Activated T-helper 1 cell treated with anti-CD3 and anti-CD28 coated beads, Interleukin-12 subunit alpha, Interleukin-12 subunit beta, Interleukin-2, Interleukin-4 antibody, amounts not matched to agents 30 ng/mL and 10 ng/mL and 1 ng/mL, durations not matched to agents 14 hours and 24 hours and 36 hours (primary cell): ENCODE measurements at places on chromosomes 7 and 10. TPM values are rescaled to one million over a fixed set of nuclear protein-coding genes. Genes with fewer than 3 reads are reported as not detected.

The TMEM213 gene
- 0.08 TPM in 1 of 2 replicates, not detected in the other for total RNA-seq

The GARIN1A gene
- total RNA-seq: 0.73 and 1.0 TPM in 2 replicates

The PTF1A gene
- total RNA-seq: not detected in 2 replicates

The CRYGN gene
- 0.22 TPM in 1 of 2 replicates, not detected in the other for total RNA-seq

The HOGA1 gene
- total RNA-seq: not detected in 2 replicates

The C10orf105 gene
- 0.18 and 0.32 TPM in 2 replicates for total RNA-seq

The PPP1R17 gene
- not detected in 2 replicates for total RNA-seq

The AKR1C4 gene
- total RNA-seq: not detected in 2 replicates

The EPHA1 gene
- total RNA-seq: not detected in 2 replicates

The PIK3CG gene
- total RNA-seq: 38.7 and 39.3 TPM in 2 replicates

DNA sequence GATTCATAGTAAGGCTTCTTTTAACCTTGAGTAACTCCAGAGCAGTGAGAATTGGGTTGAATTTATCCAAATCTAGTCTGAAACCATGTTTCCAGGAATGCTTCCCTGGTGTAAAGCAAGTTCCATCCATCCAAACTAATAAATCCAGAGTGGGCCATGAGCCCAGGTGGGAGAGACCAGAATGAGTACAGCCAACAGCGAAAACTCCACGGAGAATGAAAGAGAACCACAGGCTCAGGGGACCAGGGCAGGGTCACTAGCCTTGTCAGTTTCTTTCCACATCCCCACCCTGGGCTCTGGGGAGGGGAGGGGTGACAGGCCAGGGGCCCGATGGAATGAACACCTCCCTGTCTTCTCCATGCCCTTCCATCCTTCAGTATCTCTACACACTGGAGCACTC, 180.1 kb downstream of the NEURL1 start:
- no peak overlapping the region for H3K27ac ChIP-seq
- peaks cover 19% of the 10 kb centered on the region for H3K4me1 ChIP-seq
- no peak overlapping the region for H3K4me3 ChIP-seq
- DNase-seq: no peak
- H3K36me3 ChIP-seq: no peaks in the 10 kb centered on the region
- no peaks in the 10 kb centered on the region for H3K27me3 ChIP-seq

- H3K27me3 ChIP-seq: no peaks in the 10 kb centered on the region
- no peaks in the 10 kb centered on the region for H3K4me1 ChIP-seq
- no peak overlapping the region for H3K4me3 ChIP-seq
- DNase-seq: peak; percentile 43
- H3K27ac ChIP-seq: no peak overlapping the region
These were observed 22.3 kb downstream of the IMPDH1 start for GRCh38 chr7:128387216-128388144.

DNA sequence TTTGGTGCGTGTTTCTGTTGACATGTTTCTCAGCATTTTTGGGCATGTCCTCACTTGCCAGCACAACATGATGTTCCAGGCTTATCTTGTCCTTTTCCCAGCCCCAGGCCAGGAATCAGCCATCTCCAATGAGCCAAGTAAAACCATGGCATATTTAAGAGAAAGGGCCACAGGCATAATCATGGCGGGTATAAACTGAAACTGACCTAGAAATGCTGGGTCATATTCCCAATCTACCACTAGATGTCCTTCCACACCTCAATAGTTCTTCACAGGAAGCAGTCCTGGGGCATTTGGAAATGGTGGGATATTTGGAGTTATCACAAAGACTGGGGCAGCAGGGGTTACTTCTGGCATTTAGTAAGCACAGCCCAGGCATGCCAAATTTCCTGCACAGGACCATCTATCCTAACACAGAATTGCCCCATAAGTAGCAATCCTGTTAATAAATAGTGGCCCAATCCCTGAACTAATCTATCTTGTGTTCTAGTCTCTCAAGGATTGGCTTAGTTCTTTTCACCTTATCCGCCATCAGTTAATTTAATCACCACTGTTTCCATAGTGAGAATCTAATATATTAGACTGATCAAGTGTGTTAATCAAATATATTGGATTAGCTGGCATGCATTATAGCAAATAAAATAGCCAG, 101.6 kb downstream of the NPSR1 start:
- H3K27me3 ChIP-seq: no peaks in the 10 kb centered on the region
- H3K4me1 ChIP-seq: no peaks in the 10 kb centered on the region
- no peak overlapping the region for H3K4me3 ChIP-seq
- H3K36me3 ChIP-seq: no peaks in the 10 kb centered on the region
- no peak overlapping the region for H3K27ac ChIP-seq
- DNase-seq: no peak

DNA sequence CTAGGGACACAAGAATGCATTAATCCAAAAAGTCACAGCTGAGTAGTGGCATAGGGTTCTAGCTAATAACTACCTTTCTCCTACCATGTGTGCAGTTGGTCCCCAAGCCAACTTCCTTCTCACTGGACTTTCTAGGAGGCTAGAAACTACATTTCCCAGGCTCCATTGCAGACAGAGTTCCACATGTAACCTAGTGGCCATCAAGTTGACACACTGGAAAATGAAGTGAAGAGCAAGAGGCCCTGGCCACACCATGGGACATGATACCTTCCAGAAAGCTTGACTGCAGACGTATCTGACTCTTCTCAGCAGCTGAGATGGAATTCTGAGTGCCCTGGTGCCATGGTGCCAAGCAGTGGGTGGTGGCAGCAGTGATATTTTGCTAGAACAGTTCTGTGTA, 49.8 kb upstream of the TMEM273 start:
- H3K27me3 ChIP-seq: peaks cover 7% of the 10 kb centered on the region
- no peak for DNase-seq
- no peak overlapping the region for H3K4me3 ChIP-seq
- H3K4me1 ChIP-seq: no peaks in the 10 kb centered on the region
- H3K36me3 ChIP-seq: no peaks in the 10 kb centered on the region
- no peak overlapping the region for H3K27ac ChIP-seq

- DNase-seq: no peak
- no peaks in the 10 kb centered on the region for H3K36me3 ChIP-seq
- H3K4me3 ChIP-seq: no peak overlapping the region
- H3K27ac ChIP-seq: no peak overlapping the region
- no peaks in the 10 kb centered on the region for H3K27me3 ChIP-seq
These were observed 26.8 kb upstream of the CALCR start for GRCh38 chr7:93601363-93601762.

- H3K4me1 ChIP-seq: no peaks in the 10 kb centered on the region
- no peaks in the 10 kb centered on the region for H3K36me3 ChIP-seq
- H3K27ac ChIP-seq: no peak overlapping the region
- H3K4me3 ChIP-seq: no peak overlapping the region
- DNase-seq: no peak
These were observed 1110.6 kb downstream of the SORCS3 start for GRCh38 chr10:105751688-105752087.

DNA sequence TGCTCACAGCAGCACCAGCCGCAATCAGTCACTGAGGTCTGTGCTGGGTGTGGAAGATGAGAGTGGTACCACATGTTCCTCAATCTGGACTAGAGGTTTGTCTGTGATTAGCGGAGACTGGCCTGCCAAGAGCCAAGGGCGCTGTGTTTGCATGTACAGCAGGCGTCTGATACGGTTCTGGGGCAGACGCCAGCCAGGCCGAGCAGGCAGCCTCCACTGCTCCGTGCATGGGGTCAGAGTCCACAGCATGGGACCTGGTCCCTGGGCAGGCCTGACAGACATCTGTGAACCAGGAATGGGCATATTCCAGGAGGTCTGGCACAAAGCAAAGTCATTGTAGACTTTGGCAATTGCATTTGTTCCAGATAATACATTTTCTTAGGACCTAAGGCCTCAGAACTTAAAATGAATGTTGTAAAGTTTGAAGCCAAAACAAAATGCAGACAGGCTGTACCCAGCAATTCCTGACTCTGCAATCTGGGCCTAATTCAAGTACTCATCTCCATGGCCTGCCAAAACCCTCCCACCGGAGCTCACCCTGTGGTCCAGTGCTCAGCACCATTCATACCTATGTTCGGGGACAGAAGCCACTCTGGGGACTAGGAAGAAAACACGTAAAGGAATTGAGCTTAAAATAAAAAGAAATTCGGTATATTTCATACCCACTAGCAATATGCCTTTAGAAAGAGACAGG, 50.0 kb upstream of the FAM20C start:
- no peak overlapping the region for H3K4me3 ChIP-seq
- no peaks in the 10 kb centered on the region for H3K4me1 ChIP-seq
- no peak for DNase-seq
- no peak overlapping the region for H3K27ac ChIP-seq

- H3K27ac ChIP-seq: peak overlapping the region; percentile 11
- peaks cover 21% of the 10 kb centered on the region for H3K4me1 ChIP-seq
- no peaks in the 10 kb centered on the region for H3K36me3 ChIP-seq
- no peak overlapping the region for H3K4me3 ChIP-seq
- H3K27me3 ChIP-seq: no peaks in the 10 kb centered on the region
These were observed 40.3 kb upstream of the TNPO3 start for GRCh38 chr7:129095258-129095657.

DNA sequence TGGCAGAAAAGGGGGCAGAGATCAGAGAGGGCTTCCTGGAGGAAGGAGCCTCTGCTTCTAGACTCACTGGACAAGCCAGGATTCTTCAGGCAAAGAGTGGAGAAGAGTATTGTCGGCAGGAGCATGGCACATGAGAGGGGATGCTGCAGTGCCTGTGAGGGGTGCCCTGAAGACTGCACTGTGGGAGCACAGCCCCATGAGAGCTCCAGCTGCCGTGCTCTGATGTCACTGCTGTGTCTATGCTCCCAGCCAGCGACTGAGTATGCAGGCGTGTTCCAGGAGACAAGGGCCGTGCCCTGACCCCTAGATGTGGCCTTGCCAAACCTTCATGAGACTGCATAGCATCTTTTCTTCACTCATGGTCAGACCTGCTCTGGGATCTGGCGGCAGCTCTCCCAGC, 339.1 kb downstream of the RPS24 start:
- H3K4me1 ChIP-seq: no peaks in the 10 kb centered on the region
- DNase-seq: no peak

GRCh38 chr10:132441818-132442524, 45.0 kb downstream of the PWWP2B start:
- H3K4me1 ChIP-seq: peaks cover 25% of the 10 kb centered on the region
- H3K36me3 ChIP-seq: no peaks in the 10 kb centered on the region
- H3K27ac ChIP-seq: no peak overlapping the region
- H3K27me3 ChIP-seq: peaks cover 1% of the 10 kb centered on the region

DNA sequence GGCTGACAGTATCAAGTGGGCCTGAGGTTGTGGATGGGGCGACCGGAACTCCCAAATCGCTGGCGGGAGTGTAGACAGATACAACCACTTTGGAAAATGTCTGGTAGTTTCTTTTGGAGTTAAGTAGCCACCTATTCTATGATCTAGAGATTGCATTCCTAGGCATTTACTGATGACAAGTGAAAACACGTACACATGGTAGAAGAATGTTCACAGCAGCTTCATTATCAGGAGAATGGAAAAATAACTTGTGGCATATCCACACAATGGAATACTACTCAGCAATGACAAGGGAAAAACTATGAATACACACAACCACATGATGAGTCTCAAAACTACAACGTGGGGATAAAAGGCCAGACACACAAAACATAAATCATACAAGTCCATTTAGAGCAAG, 146.0 kb downstream of the MYOF start:
- H3K4me1 ChIP-seq: no peaks in the 10 kb centered on the region
- no peaks in the 10 kb centered on the region for H3K27me3 ChIP-seq
- no peak overlapping the region for H3K27ac ChIP-seq
- no peak overlapping the region for H3K4me3 ChIP-seq
- H3K36me3 ChIP-seq: no peaks in the 10 kb centered on the region
- DNase-seq: no peak

DNA sequence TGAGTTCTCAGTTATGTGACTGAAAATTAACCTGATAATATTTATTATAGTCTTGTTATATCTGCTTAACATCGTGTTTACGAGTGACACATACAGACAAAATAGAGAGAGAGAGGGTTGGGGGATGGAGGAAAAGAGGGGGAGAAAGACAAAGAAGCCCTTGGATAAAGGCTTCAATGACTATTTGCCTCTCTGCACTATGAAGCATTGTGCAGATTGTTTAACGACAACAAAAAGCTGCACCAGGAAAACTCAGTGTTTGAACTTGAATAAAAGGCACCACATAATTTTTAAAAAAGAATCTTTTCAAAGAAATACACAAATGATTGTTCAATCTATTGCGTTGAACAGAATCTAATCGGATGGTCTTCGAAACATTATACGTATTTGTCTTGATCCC, 27.8 kb downstream of the MAGI2 start:
- no peaks in the 10 kb centered on the region for H3K4me1 ChIP-seq
- H3K27ac ChIP-seq: no peak overlapping the region
- no peaks in the 10 kb centered on the region for H3K36me3 ChIP-seq
- H3K27me3 ChIP-seq: no peaks in the 10 kb centered on the region

- peaks cover 56% of the 10 kb centered on the region for H3K36me3 ChIP-seq
- H3K4me3 ChIP-seq: no peak overlapping the region
- H3K4me1 ChIP-seq: peaks cover 10% of the 10 kb centered on the region
- H3K27me3 ChIP-seq: no peaks in the 10 kb centered on the region
These were observed 133.5 kb downstream of the GALNT11 start for GRCh38 chr7:152158801-152159587.

DNA sequence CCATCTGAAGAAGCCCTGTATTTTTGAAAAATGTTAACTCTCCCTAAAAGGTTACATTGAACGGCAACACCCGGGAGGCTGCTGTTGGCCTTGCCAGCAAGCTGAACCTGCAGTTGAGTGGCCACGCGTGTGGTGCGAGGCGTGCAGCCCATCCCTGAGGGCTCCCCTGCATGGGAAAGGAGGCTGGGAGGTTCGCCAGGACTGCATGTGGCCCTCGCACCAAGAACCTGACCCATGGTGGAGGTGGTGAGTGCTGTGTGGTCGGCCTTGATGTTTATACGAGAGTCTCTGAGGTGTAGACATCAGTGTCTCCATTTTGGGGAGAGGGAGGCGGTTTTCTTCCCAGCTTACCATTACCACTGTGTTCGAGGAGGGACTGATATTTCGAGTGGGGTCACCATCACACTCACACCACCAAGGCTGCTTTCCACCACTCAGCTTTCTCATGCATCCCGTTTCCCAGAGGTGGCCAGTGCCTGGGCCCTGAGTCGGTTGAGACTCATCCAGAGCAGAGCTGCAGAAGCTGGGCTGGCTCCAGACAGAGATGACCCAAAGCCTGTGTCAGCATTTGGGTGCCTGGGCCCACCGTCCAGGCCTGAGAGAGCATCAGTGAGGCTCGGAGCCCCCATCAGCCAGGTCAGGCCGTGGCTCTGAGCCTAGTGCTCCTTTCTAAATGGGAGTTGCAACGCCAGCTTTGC, 222.6 kb downstream of the EBF3 start:
- no peaks in the 10 kb centered on the region for H3K36me3 ChIP-seq
- DNase-seq: no peak
- no peak overlapping the region for H3K4me3 ChIP-seq
- H3K27ac ChIP-seq: no peak overlapping the region
